ENCODE measurements at places on chromosomes 2 and 18.

GRCh38 chr2:64745562-64745961, 91.8 kb upstream of the SERTAD2 start:
- DNase-seq: no peak

DNA sequence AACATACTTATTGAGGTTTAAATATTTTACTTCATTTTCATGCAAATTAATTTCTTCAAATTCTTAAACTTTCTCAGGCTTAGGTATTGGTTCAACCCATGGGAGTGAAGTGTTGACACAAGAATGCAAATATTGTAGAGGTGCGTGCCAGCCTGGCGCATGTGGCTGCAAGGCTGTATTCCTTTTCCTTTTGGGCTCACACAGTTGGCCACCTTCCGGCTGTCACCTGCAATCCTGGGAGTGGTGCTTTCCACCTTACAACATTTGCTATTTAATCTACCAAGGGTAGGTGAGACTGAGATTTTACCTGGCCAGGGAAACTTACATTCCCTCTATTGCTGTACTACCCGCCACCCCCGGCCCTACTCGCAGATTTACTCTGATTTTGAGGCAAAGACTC, 141.1 kb downstream of the DCC start:
- DNase-seq: no peak

DNA sequence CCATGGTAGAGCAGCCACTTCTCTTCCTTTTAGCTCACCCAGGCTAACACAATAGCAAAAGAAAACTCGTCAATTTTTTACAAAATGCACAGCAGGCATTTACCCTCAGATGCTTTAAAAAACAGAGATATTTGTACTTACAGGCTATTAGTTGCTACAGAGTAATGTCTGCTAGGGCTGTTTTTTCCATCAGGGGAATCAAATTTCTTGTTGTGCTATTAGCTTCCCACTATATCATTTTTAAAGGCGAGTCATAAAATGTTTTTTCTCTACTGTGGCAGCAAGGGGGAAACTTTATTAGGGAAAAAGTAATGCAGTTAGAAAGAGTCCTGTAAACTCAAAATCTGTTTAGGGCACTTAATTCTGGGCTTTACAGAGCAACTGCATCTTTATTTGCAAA, 277.9 kb upstream of the THSD7B start:
- no peak for DNase-seq

GRCh38 chr18:79509536-79509930, 113.8 kb downstream of the NFATC1 start:
- no peak for DNase-seq

GRCh38 chr18:33660696-33661310, 82.8 kb downstream of the ASXL3 start:
- no peak for DNase-seq

DNA sequence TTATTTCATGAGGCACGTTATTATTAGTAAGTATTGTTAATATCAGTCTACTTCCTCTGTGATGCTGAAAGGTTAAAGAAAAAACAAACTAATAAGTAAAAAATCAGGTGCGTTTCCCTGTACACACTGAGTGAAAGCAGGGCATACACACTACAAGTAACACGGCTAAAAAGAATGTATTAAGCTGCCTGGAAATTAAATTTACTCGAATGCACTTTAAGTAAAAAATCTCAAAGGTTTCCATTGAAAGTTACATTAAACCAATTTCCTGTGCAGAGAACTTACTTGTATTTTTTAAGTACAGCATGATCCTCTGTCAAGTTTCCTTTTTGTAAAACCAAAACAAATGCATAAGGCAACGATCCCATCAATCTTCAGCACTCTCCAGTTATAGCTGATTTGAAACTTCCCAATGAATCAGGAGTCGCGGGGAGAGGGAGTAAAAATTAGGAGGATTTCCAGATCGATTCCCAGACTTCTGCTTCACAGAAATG, 633 bp downstream of the BCL2 start:
- DNase-seq: no peak

GRCh38 chr2:217650716-217651360, 352.0 kb downstream of the TNS1 start:
- peak; percentile 41 for DNase-seq

DNA sequence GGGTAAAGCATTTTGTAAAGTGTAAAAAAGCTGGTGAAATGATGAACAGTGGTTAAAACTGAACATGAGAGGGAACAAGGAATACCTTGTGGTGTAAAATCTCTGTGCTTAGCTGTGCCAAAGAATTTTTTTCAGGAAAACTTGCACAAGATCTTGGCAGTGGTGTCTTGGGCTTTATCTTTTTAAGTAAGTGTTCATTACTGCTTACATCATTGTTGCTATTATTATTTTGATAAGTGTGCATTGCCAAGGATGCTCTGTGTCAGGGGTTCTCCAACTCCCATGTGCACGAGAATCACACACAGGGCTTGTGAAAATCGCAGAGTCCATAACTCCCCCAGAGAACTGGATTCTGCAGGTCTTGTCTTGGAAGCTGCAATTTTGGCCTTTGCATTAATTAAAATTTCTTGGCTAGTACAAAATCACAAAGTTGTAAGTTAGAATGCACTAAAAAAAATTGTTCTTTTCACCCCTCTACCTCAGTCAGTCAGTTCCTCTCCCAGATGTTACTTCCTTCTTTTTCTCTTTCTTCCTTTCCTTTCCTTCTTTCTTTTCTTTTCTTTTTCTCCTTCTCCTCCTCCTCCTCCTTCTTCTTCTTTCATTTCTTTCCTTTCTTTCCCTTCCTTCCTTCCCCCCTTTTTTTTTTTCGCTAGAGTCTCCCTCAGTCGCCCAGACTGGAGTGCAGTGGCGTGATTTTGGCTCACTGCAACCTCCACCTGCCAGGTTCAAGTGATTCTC, 37.8 kb downstream of the GATA6 start:
- DNase-seq: no peak

- DNase-seq: no peak
Observed at GRCh38 chr2:70360661-70361270, 58.9 kb upstream of the FAM136A start.

- DNase-seq: no peak
Observed at GRCh38 chr2:20507166-20507692, 60.4 kb downstream of the RHOB start.
